EH (cell line): ENCODE measurements at places on chromosomes 11 and 22.

- no peak for DNase-seq
Observed at GRCh38 chr11:9719566-9720289, 55.9 kb downstream of the SWAP70 start.

- DNase-seq: peak; percentile 63
Observed at GRCh38 chr11:95095858-95096587, 6.4 kb downstream of the ENDOD1 start.

DNA sequence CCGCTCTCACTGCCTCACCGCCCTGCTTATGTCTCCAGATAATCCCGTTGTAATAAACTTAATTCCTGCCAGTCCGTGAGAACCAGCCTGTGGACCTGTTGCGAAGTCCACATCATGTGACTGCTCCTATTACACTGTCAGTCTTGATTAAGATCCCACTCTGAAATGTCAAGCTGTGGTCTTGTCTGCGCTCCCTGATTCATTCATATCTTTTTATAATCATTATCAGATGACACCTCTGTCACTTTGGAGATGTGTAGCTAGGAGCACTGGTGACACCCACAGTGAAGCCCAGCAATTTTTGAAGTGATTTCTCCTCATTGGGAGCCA is 377.3 kb downstream of the TBC1D22A start:
- DNase-seq: no peak

DNA sequence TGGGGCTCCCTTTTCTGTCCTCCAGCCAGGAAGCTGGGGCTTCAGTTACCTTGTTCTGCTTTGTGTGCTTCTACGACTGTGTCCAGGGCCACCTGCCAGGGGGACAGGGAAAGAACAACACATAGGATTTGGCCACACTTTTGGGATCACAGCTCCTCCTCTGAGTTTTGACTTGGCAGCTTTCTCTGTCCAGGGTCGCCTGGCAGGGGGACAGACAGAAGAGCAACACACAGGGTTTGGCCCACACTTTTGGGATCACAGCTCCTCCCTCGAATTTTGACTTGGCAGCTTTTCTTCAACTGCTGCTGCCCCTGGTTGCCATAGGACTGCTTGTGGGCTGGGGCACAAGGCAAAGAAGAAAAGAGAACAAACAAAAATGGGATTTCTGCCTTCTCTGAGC is 19.1 kb downstream of the INCENP start:
- no peak for DNase-seq

DNA sequence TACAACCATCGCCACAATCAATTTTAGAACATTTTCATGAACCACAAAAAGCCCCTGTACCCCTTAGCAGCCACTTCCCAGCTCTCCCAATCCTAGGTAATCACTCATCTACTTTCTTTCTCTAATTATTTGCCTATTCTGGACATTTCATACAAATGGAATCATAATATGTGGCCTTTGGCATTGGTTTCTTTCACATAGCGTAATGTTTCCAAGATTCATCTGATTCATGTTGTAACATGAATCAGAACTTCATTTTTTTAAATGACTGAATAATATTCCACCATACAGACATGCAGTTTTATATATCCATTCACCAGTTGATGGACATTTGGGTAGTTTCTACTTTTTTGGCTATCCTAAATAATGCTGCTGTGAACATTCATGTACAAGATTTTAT is 56.2 kb upstream of the RCN1 start:
- DNase-seq: peak; percentile 72

- DNase-seq: no peak
Observed at GRCh38 chr11:22407921-22408320, 69.7 kb downstream of the SLC17A6 start.

DNA sequence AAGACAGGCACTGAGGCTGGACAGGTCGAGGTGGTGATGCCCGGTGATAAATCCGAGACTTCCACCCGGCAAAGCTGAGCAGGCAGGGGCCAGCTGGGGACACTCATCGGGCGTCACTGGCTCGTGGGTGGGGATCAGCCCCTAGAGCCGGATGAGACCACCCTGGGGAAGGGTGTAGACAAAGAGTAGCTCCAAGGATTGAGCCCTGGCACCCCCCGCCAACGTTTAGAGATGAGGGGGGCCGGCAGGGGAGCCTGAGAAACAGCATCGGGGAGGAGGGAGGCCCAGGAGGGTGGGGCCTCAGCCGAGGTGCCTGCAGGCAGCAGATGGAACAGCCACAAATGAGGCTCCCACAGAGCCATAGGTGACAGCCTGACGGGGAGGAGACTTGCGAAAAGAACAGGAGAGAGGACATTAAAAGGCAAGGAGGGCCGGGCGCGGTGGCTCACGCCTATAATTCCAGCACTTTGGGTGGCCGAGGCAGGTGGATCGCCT is 27.4 kb upstream of the CBX7 start:
- no peak for DNase-seq
